Suppressor macrophage (primary cell): ENCODE measurements at places on chromosomes 4 and X.

DNA sequence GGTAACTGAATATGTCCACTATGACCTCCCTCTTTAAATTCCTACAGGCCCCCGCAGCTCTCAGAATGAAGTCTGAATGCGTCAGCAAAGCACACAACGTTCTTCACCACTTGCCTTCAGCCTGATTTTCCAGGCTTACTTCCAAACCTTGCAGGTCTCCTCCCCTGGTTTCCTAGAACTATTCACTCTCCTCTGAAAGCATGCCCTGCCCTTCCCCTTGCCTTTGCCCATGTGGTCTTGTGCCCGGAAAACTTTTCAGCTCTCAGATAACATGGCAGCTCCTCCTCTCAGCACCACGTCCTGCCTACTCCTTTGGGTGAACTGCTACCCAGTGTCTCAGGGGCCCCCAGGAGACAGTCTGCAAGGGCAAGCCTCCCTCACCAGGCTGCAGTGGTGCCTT, 268.5 kb upstream of the LDB2 start:
- no peak for DNase-seq

DNA sequence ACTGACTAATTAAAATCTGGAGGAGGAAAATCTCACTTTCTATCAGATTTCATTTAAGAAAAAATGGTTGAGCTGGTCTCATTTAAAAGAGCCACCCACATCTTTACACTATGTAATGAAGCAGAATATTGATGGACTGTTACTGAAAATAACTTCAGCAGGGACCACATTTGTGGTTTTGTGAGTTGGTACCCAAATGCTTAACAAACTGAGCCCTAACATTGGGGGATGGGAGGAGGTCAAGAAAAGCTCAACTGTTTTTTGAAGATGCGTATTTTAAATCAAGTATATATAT, 30.1 kb downstream of the HOPX start:
- DNase-seq: no peak

DNA sequence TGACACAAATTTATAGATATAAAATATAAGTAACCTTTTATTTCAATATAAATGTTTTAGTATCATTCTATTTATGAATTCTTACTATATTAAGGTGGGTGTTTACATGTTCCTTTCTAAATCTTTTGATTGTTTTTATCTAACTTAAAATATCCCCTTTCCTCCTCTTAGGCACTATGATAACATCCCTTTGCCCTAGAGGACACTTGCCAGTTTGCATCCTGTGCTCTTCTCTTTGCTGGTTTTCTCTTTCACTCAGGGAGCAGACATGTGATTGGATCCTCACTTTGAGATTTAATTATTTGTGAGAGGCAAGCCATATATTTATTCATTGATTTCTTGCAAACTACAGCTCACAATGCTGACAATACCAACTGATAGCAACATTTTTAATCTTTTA, 16.2 kb downstream of the LRIT3 start:
- no peak for DNase-seq

GRCh38 chrX:30653415-30654131, at the start of gene GK:
TSS of gene GK (plus strand) at chrX:30653423. CDS start at chrX:30653538, 115 bp downstream.
- peak; percentile 24 for DNase-seq

DNA sequence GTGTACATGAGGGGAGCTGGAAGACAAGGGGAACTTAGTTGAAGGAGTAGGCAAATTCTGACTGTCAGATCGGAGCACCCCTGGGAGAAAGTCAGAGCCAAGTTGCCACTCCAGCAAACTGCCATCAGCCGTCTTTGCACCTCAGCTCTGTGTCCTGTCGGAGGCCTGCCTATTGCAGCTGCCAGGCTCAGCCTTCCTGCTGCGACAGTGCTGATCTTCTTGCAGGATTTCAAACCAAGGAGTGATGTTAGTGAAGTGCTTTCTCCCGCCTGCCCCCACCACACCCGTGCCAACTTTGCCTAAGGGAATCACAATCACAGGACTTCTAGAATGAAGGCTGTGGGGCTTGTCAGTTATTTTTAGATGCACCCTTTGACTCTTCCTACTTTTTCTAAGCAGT, 185.3 kb downstream of the KIT start:
- no peak for DNase-seq

DNA sequence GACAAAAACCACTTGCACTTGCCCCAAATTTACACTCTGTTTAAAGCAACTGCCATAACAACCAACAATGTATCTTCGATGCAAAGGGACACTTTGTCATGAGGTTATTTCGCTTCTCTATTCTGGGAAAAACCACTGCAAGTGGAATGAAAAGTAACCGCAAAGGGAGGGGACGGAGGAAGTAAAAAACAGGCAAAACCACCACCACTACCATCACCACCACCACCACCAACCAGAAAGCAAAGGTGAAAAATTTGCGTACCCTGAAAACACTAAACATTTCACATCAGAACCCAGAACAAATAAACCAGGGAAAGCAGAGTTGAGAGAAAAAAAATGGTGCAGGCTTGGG, 1.2 kb upstream of the N4BP2 start:
- peak; percentile 85 for DNase-seq

DNA sequence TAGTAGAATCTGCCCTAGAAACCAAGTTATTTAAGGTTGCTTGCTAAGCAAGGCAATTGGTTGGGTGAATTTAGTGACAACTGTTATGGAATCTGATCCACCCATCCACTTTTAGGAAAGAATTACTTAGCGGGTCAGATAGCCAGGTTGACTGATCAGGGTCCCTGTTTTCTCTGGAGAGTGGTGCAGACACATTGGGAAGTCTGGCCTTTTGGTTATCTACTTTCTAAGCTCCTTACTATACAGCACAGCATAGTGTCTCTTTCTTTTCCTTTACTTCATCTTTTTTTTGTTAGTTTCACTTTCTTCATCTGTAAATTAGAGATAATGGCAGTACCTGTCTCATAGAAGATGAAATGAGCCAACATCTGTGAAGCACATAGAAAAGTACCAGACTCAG, 7.4 kb downstream of the HERC3 start:
- DNase-seq: no peak

DNA sequence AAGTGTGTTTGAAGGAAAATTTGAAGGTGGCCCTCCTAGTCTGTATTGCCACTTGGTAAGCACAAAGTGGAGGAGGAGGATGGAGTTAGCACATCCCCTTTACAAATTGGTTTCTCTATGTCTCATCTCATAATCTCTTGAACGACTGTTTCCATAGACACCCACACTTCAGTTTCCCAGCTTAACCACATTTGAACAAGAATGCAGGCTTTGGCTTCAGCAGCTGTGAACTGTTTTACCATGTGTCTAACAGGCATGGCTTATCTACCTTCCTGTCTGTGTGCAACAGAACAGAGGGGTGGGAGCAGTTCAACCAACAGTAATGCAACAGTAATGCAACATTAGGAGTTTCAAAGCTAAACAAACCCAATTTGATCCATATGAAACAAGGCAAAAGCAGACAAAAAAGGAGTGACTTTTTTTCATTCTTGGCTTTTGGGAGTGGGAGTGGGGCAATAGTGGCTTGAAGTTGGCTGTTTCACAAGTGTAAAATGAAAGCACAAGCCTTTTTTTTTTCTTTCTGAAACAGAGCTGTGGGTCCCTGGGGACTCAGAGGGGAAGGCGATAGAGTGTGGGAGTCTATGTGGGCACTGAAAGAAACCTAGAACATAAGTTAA, 108.0 kb downstream of the ITM2A start:
- DNase-seq: peak; percentile 25

- peak; percentile 26 for DNase-seq
Measured at GRCh38 chr4:153362184-153362583, 17.7 kb downstream of the MND1 start.

- DNase-seq: no peak
Measured at GRCh38 chr4:140691369-140691768, 64.8 kb downstream of the TBC1D9 start.

DNA sequence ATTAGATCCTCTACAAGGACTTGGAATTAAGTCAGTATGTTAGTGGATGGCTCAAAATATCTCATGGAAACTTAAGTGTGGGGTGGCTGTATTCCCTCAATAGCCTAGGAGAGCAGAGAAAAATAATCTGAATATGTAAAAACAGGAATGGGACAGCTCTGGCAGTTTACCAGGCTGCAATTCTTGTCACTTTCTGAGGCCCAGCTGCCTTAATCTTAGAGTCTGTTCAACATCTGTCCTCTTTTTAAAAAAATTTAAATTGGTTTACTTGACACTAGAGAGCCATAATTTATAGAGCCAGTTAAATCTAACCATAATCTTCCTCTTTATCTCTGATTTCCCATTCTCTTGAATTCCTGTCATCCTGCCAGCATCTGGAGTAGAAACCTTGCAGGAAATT, 109.2 kb upstream of the CXCL13 start:
- no peak for DNase-seq

DNA sequence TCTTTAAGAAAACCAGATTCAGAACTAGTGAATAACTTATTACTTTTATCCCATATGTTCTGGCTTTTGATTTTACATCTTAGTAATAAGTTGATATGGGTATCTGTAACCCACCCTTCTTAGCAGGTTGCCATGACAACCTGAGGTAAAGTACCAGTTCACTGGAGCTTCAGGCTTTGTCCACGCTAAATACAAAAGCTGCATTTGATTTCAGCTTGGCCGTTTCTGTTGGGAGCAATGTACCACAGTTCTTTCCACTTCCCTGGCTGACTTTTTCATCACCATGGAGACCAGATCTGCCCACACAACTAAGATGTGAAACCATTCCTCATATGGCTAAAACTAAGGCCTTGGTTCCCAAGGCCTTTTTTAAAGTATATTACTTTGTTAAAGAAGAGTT, 26.1 kb downstream of the KLHL34 start:
- DNase-seq: no peak

GRCh38 chrX:48475774-48476577, at the start of gene FTSJ1:
TSS of gene FTSJ1 (plus strand) at chrX:48476199. CDS start at chrX:48478048, 1,849 bp downstream.
- DNase-seq: peak; percentile 91

- DNase-seq: peak; percentile 94
Measured at GRCh38 chr4:158805635-158806471, 37.0 kb downstream of the FNIP2 start.

DNA sequence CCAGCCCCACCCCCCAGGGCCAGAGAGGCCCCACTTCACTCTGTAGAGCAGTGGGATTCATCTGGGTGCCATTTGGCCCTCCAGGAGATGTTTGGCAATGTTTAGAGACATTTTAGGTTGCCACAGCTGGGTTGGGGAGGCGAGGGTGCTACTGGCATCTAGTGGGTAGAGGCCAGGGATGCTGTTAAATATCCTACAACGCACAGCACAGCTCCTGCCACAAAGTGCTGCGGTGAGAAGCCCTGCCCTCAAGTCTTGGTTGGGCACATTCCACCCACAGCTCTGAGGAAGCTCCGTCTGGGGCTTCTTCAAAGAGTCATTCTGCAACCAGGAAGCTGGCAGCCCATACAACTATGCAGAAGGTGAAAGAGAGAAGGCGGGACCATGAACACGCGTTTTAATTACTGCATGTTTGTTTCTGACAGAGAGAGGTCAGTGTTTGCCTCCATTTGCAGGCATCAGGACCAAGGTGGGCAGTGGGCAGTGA, 48.1 kb upstream of the FAM9C start:
- peak; percentile 75 for DNase-seq

DNA sequence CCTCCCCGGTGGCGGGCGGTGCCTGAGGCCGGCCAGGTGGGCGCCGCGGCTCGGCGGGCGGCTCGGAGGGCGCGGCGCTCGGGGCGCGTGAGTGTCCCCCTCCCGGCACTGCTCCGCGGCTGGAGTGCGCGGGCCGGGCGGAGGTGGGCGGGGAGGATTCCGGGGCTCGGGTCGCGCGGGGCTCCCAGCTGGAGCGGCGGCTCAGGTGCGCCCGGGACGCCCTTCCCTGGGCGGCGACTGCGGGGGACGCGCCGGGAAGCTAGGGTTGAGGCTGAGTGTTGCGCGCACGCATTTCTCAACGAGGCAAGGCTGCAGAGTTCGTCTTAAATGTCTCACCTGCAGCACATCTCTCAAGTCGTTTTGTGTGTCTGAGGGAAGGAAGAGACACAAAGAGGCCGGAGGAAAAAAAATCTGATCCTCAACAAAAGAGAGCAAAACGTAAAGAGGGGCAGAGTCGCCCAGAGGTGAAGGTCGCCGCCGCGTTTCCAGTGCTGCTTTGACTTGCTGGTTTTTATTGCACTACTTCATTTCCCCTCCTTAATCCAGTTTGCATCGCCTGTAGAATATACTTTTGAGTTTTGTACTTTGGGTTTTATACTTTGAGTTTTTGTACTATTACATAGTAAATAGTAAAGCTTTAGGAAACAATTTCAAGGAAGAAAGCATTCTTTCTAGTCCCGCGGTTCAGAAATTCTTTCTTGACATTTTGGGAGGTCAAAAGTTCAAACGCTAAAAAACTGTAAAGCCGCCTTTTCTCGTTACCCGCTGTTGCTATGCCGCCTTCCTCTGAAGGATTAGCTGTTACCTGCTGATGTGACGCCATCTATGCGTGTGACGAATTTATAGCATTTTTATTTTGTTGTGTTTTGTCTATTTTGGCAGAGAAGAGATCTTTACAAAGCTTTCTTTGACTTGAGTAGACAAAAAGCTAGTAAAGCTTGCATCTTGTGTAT, 106.5 kb upstream of the STOX2 start:
- DNase-seq: peak; percentile 5

DNA sequence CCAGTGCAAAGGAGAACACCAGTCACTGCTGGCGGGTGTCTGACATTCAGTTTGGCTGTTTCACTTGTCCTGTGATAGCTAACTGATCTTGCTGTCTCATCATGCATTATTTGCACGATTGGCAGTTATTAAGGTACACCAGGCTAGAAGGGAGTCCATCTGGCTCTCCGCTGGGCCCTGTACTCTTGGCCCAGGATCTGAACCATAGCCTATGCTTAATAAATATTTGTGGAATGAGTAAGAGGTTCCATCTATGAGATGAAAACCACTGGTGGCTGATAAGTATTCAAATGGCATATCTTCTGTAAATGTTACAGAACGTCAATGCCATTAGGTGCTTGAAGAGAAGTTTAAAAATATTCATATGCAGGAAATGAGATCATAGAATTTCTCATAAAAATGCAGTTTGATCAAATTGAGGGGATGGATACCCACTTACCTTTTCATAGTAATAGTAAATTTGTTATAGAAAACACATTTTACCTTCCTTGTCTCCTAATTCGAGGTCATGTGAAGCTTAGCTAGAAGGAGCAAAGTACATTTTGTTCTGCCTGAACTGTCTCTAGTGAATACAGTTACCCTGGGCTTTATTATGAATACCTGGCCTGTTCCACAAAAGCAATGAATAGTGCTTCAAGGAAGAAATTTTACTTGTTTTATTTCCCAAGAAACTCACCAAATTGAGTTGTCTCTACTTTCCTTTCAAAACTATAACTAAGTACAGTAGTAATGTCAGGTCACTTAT, 213.5 kb downstream of the CBR4 start:
- no peak for DNase-seq

DNA sequence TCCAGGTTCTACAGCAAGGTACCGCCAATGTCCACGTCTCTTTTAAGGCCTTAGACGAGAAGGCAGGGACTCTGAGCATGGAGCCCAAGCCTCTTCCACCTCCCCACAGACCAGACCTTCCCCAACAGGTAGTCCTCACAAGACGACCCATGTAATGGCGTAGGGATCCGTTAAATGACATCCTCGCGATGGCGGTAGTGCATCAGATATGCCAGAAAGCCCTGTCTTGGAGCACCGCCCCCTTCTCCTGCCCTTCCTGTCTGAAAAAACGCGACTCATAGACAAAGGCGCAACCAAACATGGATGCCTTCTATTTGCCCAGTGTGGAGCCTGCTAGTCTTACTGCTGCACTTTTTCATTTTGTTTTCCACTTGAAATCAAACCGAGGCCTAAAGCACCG, 185.4 kb downstream of the OR13H1 start:
- DNase-seq: no peak

- DNase-seq: no peak
Measured at GRCh38 chr4:70958681-70959080, 34.8 kb upstream of the DCK start.
